ENCODE measurements at places on chromosomes 1 and 21.
A peak's percentile ranks its signal among the peaks of the same experiment; 100 is the strongest.

- H3K4me3 ChIP-seq: no peak overlapping the region
- H3K27ac ChIP-seq: no peak overlapping the region
- no peak for DNase-seq
- peaks cover 20% of the 10 kb centered on the region for H3K36me3 ChIP-seq
- H3K27me3 ChIP-seq: peaks cover 21% of the 10 kb centered on the region
Measured at GRCh38 chr1:158185770-158186169, 5.1 kb downstream of the CD1D start.

DNA sequence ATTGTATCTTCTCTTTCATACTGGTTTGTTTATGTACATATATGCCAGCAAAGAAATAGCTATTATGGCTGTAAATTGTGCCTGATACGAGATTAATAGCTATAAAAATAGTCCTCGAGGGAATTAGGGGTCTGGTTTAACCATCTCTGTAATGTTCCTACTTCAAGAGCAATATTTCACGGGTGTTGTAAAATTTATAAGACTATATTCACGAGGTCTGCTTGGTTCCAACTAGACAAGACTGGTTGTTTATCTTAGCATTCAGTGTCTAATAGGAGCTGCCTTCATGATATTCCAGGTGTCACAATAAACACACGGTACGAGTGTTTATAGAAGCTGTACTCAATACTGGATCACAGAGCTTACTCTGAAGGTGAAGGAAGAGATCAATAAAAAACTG is 389.9 kb downstream of the SIPA1L2 start:
- peaks cover 4% of the 10 kb centered on the region for H3K27me3 ChIP-seq
- H3K4me1 ChIP-seq: peaks cover 22% of the 10 kb centered on the region
- H3K36me3 ChIP-seq: peaks cover 8% of the 10 kb centered on the region
- DNase-seq: no peak
- H3K27ac ChIP-seq: no peak overlapping the region
- H3K4me3 ChIP-seq: no peak overlapping the region

GRCh38 chr21:34836103-34836932 is 167.5 kb downstream of the CLIC6 start:
- H3K27me3 ChIP-seq: peaks cover 2% of the 10 kb centered on the region
- H3K36me3 ChIP-seq: no peaks in the 10 kb centered on the region
- no peak overlapping the region for H3K4me3 ChIP-seq
- DNase-seq: no peak
- H3K27ac ChIP-seq: no peak overlapping the region

GRCh38 chr1:108601708-108602410 is 42.0 kb downstream of the EEIG2 start:
- no peaks in the 10 kb centered on the region for H3K4me1 ChIP-seq
- H3K36me3 ChIP-seq: no peaks in the 10 kb centered on the region
- no peak overlapping the region for H3K4me3 ChIP-seq
- no peak for DNase-seq
- peak overlapping the region; percentile 8 for H3K27ac ChIP-seq
- H3K27me3 ChIP-seq: peaks cover 2% of the 10 kb centered on the region

DNA sequence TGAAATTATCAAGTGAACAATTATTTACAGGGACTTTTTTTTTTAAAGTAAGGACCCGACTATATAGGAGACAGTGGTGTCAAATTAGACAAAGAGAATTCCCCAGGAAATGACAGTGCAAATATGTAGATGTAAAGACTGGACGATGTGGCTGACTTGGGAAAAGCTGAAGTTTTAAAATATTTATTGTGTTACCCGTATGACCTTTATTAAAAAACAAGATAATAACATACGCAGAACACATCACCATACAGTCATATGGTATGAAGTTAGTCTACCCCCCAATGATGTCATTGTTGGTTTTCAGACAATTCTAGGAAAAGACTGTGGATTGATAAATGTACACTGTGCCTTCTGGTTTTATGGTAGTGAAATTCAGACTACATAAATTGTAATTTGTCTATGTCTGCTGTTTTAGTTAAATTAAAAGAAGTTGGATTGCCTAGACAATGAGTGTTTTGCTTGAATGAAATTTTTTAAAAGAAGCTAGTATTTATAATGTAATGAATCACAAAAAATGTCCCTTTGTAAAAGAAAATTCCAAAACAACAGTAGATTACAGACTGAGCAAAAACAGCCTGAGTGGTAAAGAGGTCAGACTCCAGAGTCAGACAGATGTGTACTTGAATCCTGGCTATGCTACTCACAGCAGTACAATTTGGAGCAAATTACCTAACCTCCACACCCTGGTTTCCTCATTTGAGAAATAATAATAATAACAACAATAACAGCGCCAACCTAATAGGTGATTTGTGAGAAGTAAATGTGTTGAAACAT is 15.5 kb upstream of the PDC start:
- H3K27me3 ChIP-seq: peaks cover 2% of the 10 kb centered on the region
- no peak overlapping the region for H3K4me3 ChIP-seq
- H3K4me1 ChIP-seq: no peaks in the 10 kb centered on the region
- DNase-seq: no peak
- no peak overlapping the region for H3K27ac ChIP-seq

DNA sequence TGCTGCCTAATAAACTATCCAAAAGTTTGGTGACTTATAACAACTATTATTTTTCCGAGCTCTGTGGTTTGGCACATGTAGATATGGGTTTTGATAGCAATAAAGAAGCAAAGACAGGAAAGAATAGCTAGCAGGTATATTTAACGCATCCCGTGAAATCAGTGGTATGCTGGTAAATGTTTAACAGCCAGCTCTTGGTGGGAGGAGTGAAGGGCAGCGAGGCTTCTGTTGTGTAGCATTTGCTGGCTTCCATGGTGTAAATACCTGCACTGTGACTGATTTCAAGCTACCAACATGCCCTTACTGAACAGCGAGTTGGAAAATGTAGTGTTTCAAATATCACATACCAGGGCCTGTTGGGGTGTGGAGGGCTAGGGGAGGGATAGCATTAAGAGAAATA is 291.0 kb downstream of the PRDM2 start:
- H3K27me3 ChIP-seq: peaks cover 4% of the 10 kb centered on the region
- H3K4me3 ChIP-seq: no peak overlapping the region
- H3K27ac ChIP-seq: no peak overlapping the region
- DNase-seq: no peak

GRCh38 chr21:21464684-21465083 is 466.5 kb downstream of the NCAM2 start:
- H3K36me3 ChIP-seq: no peaks in the 10 kb centered on the region
- no peak overlapping the region for H3K27ac ChIP-seq
- no peak overlapping the region for H3K4me3 ChIP-seq
- H3K27me3 ChIP-seq: no peaks in the 10 kb centered on the region
- H3K4me1 ChIP-seq: no peaks in the 10 kb centered on the region

DNA sequence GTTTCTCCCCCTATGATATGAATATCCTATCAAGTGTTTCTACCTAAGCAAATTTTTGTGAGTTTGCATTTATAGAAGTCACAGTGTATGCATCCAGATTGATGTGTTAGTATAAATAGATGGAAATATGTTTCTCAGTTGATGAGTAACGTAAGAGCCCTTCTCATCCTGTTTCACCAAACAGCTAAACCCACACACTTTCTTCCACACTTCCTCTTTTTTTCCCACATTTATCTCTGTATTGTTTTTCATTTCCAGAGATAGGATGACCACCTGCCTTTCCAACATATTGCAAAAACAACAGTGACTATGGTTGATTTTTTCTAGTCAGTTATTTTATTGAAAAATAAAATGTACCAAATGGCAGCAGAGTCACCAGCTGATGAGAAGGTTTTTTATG is 490.1 kb downstream of the NEGR1 start:
- H3K4me1 ChIP-seq: no peaks in the 10 kb centered on the region
- no peak overlapping the region for H3K4me3 ChIP-seq

DNA sequence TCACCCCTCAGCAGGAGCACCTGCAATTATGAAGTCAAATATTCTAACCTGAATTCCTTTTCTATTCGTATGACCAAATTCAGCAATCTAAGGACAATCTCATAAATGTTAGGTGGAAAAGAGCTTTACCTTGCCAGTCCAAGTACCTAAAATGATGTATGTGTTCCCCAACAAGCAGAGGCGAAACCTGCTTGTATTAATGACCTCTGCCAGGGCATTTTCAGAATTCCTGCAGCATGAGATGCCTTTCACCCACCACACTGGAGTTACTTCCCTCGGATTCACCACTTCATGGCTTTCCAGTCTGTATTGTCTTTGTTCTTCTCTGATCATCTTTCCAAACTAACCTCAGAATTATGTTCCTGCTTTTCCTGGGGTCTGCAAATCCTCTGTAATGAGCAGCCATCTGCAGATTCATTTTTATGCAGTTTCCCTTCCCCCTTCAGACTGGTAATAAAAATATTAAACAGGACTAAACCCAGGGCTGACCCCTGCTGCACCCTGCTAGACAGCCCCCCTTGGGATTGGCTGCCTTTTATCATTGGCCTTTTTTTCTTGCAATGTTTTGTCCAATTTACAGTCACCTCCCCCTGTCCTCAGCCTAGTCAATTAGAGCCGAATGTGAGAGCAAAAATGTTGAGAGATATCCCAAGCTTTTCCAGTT is 26.6 kb upstream of the CASQ2 start:
- H3K27me3 ChIP-seq: peaks cover 4% of the 10 kb centered on the region
- H3K27ac ChIP-seq: no peak overlapping the region
- no peak for DNase-seq
- peaks cover 42% of the 10 kb centered on the region for H3K4me1 ChIP-seq

DNA sequence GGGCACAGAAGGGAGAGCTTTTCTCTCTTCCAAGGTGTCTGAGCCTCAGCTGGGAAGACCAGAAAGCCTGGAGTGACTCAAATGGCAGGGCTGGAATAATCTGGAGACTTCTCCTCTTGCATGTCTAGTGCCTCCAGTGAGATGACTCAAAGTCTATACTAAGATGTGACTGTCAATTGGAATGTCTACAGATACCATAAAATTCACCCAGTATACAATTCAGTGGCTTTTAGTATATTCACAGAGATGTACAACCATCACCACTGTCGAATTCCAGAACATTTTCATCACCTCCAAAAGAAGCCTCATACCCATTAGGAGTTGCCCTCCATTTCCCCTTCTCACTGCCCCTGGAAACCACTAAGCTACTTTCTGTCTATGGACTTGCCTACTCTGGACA is 47.9 kb upstream of the CNN3 start:
- H3K36me3 ChIP-seq: peaks cover 8% of the 10 kb centered on the region
- no peaks in the 10 kb centered on the region for H3K27me3 ChIP-seq
- no peak overlapping the region for H3K27ac ChIP-seq
- no peak for DNase-seq
- no peak overlapping the region for H3K4me3 ChIP-seq

GRCh38 chr1:175173531-175173930 is 19.0 kb downstream of the KIAA0040 start:
- H3K27me3 ChIP-seq: peaks cover 3% of the 10 kb centered on the region
- DNase-seq: no peak
- no peak overlapping the region for H3K4me3 ChIP-seq
- H3K36me3 ChIP-seq: no peaks in the 10 kb centered on the region
- no peak overlapping the region for H3K27ac ChIP-seq
- H3K4me1 ChIP-seq: peaks cover 11% of the 10 kb centered on the region

GRCh38 chr1:154999571-155000410 is 2.8 kb upstream of the ZBTB7B start:
- H3K27me3 ChIP-seq: peaks cover 4% of the 10 kb centered on the region
- peak overlapping the region; percentile 91 for H3K4me3 ChIP-seq
- H3K27ac ChIP-seq: peak overlapping the region; percentile 98

DNA sequence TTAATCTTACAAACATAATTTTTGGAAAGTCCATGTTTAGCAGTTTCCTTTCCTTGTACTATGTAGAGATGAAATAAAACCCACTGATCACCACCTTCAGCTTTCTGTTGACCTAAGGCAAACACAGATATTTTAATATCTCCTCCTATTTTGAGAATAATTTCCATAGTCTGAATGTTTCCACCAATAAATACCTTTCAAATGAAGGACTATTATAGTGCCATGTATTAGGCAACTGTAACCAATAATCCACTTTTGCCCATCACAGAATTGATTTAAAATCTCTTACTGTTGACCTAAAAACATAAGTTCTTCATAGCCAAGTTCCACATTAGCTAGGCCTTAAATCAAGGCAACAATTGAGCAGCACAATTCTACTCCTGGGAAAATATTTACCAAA is 1.8 kb downstream of the CDC42BPA start:
- peaks cover 41% of the 10 kb centered on the region for H3K4me1 ChIP-seq
- H3K4me3 ChIP-seq: peak overlapping the region; percentile 100
- H3K36me3 ChIP-seq: peaks cover 10% of the 10 kb centered on the region
- H3K27ac ChIP-seq: no peak overlapping the region
- peaks cover 12% of the 10 kb centered on the region for H3K27me3 ChIP-seq

- H3K36me3 ChIP-seq: peaks cover 31% of the 10 kb centered on the region
- DNase-seq: no peak
- no peak overlapping the region for H3K4me3 ChIP-seq
Measured at GRCh38 chr1:180646547-180646946, 14.7 kb downstream of the XPR1 start.

DNA sequence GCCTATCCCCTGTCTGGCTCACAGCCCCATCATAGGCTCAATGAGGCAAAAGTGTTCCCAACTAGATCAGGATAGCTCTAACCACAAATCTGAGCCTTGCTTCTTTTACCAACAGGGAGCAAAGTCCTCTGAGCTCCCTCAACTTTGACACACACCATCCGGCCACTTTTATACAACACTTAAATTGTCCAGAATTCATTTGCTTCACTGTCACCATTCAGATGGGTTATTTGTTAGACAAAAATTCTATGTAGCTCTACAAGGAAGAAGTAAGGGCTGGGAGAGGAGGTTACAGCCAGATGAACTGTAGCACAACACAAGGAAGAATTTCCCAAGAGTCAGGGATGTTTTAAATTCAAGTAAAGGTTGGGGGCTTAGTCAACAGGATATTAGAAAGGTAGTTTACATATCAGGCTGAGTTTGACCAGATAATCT is 50.8 kb downstream of the TGFBR3 start:
- no peaks in the 10 kb centered on the region for H3K27me3 ChIP-seq
- DNase-seq: no peak
- no peaks in the 10 kb centered on the region for H3K36me3 ChIP-seq
- no peak overlapping the region for H3K4me3 ChIP-seq

DNA sequence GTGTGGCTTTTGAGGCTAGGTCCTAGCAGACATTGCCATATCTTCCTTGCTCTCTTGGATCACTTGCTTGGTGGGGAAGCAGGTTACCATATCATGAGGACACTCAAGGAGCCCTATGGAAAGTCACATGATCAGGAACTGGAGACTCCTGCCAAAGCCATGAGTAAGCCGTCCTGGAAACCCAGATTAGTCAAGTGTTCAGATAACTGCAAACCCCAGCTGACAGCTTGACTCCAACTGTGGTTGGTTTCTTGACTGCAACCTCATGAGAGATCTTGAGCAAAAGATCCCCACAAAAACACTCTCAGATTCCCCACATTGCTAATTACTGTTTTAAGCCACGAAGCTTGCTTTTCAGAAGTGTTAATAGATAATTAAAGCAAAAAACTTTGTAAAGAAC is 58.6 kb downstream of the CACNA1E start:
- DNase-seq: no peak
- no peak overlapping the region for H3K27ac ChIP-seq
- no peaks in the 10 kb centered on the region for H3K27me3 ChIP-seq
- H3K4me3 ChIP-seq: no peak overlapping the region

- H3K4me1 ChIP-seq: peaks cover 46% of the 10 kb centered on the region
- H3K27me3 ChIP-seq: no peaks in the 10 kb centered on the region
- H3K4me3 ChIP-seq: no peak overlapping the region
Measured at GRCh38 chr1:91710261-91710660, 175.7 kb downstream of the TGFBR3 start.
